ENCODE measurements at places on chromosomes 6 and 20.
A peak's percentile ranks its signal among the peaks of the same experiment; 100 is the strongest.

GRCh38 chr20:47662483-47663353, 122.6 kb downstream of the SULF2 start:
- no peak for DNase-seq

DNA sequence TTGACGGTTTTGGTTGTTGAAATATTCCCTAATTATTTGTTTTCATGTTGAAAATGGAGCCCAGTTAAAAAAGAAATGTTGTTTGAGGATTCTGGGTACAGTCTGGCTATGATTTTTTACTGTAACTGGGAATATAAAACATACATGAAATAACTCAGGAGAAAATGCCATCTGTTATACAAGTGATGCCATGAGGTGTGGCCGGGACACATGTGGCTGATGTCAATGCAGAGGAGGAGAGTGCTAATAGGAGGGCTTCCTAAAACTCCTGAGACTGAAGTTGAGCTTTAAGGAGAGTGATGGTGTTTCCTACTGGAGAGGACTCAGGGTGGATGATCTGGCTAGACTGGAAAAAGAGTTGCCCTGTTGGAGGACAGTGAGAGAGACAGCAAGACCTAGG, 12.7 kb downstream of the SCAND1 start:
- no peak for DNase-seq

DNA sequence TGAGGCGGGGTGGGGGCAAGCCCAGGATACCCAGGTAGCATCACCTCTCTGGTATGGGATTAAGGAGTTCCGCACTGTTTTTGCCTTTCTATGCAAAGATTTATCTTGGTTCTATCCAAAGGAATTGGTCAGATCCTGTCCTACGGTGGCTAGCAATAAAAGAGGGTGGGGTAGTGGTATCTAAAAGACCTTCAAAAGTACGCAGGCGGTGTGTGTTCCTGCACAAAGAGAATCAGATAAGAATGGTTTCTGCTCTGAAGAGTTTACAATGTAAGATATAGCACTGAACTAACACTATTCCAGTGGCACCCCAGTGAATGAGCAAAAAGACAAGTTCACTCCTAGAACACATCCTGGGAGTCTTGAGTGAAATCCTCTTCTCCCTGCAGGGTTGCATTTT, 6.3 kb downstream of the MRPS18A start:
- no peak for DNase-seq

GRCh38 chr6:16334671-16335070, 96.3 kb downstream of the GMPR start:
- peak; percentile 97 for DNase-seq

GRCh38 chr20:43916881-43917371, 2.3 kb downstream of the TOX2 start:
- peak; percentile 46 for DNase-seq

DNA sequence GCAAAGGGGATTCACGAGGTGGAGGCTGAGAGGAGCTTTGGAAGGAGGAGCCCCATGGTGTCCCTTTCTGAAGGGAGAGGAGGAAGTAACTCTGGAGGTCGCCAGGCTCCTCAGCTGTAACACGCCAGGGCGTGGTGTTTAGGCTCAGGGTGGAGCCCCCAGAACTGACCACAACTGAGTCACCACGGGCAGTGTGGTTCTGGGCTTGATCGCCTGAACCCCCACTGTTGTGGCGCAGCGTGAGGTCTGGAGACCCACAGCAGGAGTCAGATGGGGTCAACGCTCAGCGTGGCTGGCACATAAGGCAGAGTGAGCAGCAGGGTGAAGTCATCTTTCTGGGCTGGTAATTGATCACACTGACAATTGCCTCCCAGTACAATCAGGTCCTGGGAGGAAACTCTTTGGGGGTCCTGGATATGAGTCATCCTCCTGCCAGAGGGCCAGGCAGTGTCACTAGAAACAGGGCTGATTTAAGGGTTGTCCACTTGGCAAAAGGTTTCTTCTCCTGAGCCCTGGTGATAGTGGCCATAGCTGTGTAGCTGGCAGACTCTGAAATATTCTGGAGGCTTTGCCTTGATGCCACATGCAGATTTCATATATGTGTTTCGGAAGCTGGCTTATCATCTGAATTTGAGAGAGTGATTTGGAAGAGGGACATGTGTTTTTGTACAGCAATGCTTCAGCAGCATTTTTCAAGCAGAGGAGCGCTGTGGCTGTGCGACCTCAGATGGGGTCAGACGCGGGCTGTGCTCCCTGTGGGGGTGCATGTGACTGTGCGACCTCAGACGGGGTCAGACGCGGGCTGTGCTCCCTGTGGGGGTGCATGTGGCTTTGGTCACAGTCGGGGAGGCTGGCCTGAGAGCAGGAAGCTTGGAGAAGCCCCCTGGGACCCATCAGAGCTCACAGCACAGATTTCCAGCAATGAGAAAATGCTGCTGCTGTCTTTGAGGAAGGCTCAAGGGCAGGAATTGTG, 50.0 kb downstream of the SYNJ2 start:
- peak; percentile 96 for DNase-seq

DNA sequence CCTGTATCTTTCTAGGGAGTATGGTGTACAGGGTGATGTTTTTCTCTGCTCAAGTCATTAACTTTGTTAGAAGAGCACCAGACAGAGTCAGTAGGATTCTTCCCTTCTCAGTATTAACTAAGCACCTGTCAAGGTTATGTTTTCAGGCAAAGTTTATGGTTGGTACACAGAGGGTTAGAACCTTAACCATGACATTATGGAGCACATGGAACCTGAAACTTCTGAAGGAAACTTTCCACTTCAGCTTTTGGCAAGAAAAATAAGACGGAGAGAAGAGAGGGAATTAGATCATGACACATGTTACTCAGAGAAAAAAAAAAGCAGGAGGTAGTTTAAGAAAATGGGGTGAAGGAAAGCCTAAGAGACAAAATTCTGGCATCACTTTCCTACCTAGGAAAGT, 112.9 kb upstream of the PDE7B start:
- DNase-seq, result no peak

DNA sequence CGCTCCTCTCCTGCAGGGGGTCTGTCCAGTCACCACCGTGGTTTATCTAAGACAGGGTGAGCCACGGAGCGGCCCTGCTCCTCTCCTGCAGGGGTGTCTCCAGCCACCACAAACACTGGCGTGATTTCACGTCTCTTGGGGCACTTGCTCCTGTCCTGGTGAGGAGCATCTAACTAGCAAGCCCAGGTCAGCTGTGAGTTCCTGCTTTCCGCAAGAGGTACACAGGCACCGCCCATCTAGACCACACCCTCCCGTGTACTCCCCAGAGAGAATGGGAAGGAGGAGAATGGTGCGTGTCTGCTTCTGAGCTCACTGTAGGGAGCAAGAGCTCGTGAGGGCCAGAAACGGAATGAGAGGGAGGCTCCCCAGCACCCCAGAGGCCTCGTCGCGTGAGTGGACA, 40.7 kb downstream of the DACT2 start:
- no peak for DNase-seq

DNA sequence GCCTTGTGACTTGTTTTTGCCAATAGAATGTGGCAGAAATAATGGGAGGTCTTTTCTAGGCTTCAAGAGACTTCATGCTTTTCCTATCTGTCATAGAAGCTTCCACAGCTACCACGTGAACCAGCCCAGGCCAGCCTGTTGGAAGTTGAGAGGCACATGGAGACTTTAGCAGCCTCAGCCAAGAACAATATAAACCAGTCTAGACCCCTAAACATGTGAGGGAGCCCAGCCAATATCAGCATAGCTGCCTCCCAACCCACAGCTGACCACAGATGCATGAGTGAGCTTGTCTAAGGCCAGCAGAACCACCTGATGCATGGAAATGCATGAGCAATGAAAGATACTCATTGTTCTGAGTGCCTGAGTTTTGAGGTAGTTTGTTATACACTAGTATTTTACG, 540.7 kb upstream of the BTBD3 start:
- peak; percentile 31 for DNase-seq
